ENCODE measurements at places on chromosomes 2 and 18.

GRCh38 chr2:130882111-130882690 is 45.5 kb downstream of the ARHGEF4 start:
- DNase-seq: no peak

- no peak for DNase-seq
Observed at GRCh38 chr2:138475277-138475776, 26.2 kb upstream of the SPOPL start.

DNA sequence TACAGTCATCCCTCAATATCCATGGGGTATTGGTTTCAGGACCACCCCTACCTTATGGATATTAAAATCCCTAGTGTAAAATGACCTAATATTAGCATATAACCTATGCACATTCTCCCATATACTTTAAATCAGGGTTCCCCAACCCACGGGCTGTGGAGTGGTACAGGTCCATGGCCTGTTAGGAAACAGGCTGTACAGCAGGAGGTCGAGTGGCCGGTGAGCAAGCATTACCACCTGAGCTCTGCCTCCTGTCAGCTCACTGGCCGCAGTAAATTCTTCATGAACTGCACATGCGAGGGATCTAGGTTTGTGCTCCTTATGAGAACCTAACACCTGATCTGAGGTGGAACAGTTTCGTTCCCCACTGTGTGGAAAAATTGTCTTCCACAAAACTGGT is 73.8 kb downstream of the RIF1 start:
- DNase-seq: no peak

DNA sequence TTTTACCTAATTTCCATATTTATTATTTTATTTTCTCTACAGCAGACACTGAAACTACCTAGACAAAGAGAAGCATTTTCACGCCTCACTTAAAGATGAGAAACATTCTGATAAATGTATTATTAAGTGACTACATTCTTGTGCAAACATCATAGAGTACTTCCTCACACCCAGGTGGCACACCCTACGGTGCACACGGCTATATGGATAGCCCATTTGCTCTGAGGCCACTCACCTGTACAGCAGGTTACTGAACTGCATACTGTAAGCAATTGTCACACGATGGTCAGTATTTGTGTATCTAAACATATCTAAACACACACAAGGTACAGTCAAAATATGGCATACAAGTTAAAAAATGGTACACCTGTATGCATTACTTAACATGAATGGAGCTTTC is 481.4 kb downstream of the CMPK2 start:
- no peak for DNase-seq

- DNase-seq: no peak
Observed at GRCh38 chr2:111138839-111139238, 18.1 kb downstream of the BCL2L11 start.

DNA sequence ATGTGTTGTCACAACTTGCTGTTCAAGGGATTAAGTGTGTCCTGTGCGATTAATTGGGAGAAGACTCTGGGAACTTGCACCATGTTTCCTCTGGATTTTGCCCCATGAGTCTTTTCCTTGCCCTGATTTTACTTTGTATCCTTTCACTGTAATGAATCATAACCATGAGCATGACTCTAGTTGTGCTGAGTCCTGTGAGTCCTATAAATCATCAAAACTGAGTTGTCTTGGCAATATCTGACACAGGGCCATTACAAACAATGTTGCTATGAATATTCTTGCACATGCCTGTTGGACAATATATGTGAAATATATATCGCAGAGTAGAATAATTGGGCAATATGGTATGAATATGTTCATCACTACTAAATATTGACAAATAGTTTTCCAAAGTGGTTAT is 56.5 kb upstream of the COL5A2 start:
- no peak for DNase-seq

GRCh38 chr2:234130777-234131181 is 80.3 kb downstream of the SPP2 start:
- no peak for DNase-seq

- no peak for DNase-seq
Observed at GRCh38 chr2:239769554-239770245, 255.4 kb downstream of the NDUFA10 start.

- DNase-seq: no peak
Observed at GRCh38 chr18:28095041-28095440, 81.9 kb downstream of the CDH2 start.

GRCh38 chr18:8976606-8977005 is 125.9 kb upstream of the NDUFV2 start:
- no peak for DNase-seq

DNA sequence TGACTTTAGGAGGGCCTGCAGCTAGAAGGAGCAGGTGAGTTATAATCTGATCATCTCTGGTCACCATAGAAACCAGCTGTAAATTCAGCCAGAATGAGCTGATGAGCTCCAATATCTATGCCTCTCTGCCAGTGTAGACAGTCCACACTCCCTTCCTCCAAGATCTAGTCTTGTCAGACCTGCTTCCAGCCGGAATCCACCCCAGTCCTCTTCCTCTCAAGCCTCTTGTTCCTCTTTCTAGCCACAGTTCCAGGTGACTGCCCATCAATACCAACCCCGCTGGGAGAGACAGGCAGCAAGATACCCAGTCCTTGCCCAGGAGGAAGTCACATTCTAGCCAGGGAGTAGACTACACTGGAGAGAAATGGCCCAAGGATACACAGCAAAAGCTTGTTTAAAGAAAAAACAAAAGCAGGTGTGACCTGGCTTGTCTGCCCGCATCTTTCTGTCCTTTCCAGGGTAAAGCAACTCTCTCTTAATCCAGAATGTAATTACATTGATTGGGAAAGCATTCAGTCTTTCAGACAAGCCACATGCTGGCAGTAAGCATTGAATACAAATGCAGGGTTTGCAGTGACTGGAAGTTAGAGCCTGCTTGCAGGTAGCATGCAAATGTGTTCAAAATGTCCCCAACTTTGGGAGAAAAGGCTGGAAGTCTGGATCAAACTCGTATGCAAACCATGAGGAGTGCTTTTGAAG is 9.0 kb upstream of the SLC35F6 start:
- no peak for DNase-seq

DNA sequence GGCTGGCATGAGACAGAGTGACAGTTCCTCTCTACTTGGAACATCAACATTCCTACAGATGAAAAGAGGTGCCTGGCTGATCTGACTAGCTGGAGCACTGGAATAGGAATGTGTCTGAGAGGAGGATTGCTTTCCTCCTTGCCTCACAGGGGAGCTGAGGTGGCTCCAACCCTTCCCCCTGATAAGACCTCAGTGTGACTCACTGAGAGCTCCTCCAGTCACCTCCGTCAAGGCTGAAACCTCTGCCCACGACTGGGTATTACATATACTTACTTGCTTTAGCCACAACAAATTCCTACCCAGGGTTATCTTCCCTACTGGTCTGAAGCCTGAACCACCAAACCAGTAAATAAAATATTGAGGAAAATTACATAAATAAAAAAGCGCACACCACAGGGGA is 342.7 kb upstream of the REG3G start:
- DNase-seq: no peak

DNA sequence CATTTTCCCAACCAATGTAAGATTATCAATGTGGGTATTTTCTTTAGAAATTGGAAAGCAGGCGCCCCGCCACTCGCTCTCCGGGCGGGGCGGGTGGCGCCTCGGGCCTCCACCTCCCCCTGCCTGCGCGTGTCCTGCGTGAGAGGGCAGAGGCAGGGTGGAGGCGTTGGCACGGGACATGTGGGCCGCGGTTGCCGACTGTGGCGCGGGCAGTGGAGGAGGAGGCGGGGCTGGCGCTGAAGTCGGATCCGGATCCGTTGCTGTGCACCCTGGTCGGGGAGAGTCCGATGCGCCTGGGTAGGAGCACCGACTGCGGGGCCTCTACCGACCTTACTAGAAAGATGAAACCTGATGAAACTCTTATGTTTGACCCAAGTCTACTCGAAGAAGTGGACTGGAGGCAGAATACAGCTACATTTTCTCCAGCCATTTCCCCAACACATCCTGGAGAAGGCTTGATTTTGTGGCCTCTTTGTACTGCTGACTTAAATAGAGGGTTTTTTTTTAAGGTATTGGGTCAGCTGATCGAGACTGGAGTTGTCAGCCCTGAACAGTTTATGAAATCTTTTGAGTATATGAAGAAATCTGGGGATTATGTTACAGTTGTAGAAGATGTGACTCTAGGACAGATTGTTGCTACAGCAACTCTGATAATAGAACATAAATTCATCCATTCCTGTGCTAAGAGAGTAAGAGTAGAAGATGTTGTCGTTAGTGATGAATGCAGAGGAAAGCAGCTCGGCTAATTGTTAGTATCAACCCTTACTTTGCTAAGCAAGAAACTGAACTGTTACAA is 37.9 kb downstream of the PMS1 start:
- no peak for DNase-seq

DNA sequence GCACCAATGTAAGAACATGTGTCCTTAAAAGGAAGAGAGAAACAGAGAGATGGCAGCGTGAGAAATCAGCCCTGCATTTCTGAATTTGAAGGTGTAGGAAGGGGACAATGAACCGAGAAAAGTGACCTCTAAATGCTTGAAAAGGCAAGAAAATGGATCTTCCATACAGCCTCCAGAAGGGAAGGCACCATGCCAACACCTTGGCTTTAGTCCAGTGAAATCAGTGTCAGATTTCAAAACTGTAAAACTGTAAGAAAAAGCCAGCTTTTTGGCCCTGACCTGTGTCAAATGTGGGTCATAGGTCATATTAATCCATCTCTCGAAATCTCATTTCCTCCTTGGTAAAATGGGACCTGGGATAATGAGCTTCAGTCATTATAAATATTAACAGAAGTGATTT is 762.3 kb downstream of the DCDC2C start:
- DNase-seq: no peak

Data from esophagus squamous epithelium (tissue), 5 donors.